ENCODE measurements at places on chromosomes 5 and 9.

DNA sequence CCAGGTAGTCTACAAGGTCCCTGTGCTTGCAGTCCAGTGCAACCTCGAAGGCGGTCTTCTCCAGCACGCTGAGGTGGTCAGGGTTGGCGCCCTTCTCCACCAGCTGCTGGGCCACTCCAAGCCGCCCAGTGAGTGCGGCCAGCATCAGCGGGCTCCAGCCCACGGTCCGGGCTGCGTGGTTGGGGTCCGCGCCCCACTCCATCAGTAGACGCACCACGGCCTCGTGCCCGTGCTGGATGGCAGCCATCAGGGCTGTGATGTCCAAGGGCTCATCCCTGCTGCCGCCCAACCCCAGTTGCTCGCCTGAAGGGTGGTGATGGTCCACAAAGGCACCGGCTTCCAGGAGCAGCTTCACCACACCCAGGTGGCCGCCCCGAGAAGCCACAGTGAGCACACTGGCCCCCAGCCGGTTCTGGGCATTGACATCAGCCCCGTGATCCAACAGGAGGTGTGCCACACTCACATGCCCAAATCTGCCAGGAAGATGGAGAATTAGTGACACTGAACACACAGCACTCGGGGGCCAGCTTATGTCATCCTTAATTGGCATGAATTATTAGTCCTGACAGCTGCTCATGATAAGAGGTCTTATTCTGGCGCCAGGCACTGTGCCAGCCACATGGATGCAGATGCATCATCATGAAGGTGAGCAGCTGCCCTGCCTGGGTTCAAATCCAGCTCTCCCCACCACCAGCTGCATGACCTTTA is 6.1 kb downstream of the ANKS6 start:
- DNase-seq = no peak

- no peak for DNase-seq
Observed at GRCh38 chr5:147733075-147733474, 49.5 kb downstream of the JAKMIP2 start.

DNA sequence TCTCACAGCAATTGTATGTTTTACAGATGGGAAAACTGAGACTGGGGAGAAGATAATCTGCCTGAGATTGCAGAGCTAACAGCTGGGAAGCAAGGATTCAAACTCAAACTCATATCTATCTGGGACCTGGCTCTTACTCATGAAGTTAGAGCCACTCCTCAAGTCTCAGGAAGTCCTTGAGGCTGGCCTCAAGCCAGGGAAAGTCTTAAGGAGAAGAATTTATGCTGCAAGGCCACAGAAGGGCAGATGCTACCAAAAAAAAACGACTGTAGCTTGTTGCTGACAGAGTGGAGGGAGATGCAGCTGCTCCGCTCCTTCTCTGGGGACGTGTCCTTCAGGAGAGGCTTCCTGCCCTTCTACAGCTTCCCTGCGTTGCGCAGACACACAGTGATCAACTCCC is 39.8 kb downstream of the BARHL1 start:
- DNase-seq = no peak

DNA sequence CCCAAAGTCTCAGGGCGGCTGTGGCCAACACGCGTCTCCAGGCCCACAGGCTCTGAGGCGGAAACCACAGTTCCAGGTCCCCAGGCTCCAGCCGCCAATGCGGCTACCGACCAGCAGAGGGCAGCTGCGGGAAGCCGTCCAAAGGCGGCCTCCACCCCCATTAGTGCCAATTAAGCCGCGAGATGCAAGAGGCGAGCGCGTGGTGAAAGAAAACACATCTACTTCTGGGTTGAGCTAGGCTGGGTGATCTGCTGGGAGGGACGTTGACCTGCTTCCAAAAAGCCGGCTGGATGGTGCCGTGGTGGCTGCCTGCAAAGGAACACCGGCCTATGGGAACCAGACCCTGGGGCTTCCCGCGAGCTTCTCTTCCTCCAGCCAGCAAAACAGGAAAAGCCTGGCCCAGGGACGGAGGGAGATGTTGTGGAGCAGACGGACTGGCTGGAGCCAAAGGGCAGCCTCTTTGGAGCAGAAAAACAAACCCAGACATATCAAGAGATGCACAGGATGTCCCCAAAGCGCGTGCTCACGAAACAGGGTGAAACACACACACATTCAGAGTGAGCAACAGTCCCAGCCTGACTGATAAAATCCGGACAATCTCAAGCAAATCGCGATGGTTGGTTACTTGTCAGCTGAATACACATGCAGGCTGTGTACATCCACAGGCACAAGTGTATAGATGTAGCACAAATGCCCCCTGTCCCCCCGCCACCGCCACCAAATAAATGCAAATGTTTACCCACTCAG is 187.1 kb upstream of the BRINP1 start:
- DNase-seq = no peak

DNA sequence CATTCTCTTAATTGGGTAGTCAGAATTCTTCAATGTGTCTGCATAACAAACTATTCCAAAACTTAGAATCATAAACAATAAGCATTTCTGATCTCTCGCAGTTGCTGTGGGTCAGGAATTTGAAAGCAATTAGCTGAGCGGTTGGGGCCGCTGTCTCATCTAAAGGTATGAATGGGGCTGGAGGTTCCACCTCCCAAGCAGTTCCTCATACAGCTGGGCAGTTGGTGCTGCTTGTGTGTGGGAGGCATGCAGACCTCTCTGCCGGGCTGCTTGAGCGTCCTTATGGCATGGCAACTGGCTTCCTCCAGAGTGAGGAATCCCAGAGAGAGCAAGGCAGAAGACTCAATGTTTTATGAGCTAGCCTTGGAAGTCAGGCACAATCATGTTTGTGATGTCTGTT is 30.2 kb upstream of the SEMA4D start:
- DNase-seq = no peak

- DNase-seq = no peak
Observed at GRCh38 chr5:36301858-36302603, at the start of gene RANBP3L. Gene RANBP3L, minus strand, starts transcription at chr5:36301902. Its CDS starts 486 bp downstream, at chr5:36301416.

DNA sequence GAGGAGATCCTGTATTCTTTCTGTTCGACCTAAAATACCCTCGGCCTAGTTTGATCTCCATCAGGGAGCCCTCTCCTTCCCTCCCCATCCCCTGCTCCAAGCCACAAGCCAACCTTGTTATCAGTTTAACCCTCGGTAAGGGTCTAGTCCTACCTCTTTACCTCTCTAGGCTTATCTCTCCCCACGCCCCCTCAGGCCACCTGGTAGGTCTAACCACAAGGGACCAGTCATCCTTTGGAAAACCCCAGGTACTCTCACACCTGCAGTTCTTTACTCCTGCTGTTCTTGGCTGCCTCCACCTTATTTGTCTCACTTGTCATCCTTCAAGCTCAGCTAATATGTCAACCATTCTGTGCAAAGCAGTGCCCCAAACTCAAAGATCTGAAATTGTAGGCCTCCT is 78.7 kb downstream of the RAD23B start:
- DNase-seq = no peak

DNA sequence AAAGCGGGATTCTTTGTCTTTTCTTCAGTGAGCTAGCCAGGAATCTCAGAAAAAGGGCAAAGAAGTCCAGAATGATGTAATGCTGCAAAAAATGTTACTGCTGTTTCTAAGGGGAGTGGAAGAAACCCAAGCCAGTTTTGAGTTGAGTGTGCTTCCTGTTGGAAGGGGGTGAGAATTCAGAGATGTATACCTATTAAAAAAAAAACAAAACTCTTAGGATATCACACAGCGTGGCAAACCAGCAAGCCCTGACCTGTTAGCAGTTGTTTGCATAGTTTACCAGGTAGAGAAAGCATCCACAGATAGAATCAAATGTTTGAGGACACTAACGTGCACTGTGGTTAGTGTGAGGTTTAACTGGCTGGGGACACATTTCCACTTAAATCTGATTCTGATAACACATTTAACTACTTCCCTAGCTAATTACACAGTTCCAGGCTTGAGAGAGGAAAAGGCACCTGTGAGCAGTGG is 11.4 kb downstream of the BASP1 start:
- no peak for DNase-seq

DNA sequence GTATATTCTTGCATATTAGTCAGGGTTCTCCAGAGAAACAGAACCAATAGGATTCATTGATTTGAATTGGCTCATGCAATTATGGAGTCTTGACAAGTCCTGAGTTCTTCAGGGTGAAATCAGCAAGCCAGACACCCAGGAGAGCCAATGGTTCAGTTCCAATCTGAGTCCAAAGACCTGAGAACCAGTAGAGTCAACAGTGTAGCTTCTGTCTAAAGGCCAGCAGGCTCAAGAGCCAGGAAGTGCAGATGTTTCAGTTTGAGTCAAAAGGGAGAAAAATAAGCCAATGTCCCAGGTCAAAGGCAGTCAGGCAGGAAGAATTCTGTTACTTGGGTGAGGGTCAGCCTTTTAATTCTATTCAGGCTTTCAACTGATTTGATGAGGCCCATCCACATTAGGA is 37.8 kb upstream of the ANKRD34B start:
- no peak for DNase-seq

DNA sequence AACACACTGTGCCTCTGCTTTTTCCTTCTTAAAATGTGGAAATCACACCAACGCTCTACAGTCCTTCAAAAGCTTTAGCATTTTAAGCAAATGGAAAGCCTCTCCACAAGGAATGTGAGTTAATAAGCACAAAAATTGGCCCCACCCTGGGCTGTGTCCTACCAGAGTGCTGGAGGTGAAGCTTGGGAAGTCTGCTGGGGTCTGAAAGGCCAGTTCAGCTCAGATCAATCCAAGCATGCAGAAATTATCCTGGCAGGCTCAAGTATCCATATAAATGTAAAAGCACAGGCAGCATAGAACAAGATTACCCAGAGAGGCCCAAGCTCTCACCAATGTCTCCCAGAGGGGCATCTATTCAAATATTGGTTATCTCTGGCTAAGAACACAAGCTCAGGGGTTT is 98.5 kb downstream of the ESM1 start:
- no peak for DNase-seq

DNA sequence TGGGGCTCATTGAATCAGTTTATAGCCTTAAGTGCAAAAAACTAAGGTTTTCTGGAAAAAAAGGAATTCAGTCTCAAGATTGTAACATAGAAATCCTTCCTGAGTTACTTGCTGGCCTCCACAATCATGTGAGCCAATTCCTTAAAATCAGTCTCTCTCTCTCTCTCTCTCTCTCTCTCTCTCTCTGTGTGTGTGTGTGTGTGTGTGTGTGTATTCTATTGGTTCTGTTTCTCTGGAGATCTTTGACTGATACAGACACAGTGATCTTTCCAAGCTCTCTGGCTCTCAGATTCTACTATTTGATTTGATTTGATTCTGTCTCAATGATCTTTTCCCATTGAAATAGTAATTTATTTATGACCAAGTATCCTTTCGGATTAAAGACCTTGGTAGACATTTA is 74.6 kb downstream of the CFAP95 start:
- no peak for DNase-seq

GRCh38 chr5:10427978-10428377 is 13.7 kb upstream of the ROPN1L start:
- DNase-seq = no peak

- no peak for DNase-seq
Observed at GRCh38 chr5:115524199-115524847, 20.3 kb downstream of the FEM1C start.

DNA sequence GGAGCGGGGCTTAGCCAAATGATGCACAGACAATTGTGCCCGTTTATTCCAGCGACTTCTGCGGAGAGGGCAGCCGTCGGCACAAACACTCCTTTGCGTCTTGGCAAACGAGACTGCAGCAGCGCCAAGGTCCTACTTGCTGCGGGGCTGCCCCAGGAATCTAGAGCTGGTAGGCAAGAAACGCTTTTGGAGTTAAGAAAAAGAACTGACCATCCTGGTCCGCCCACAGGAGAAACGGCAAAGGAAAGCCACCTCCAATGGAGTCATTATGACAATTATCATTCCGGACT is 2.3 kb downstream of the RXFP3 start:
- DNase-seq = no peak

DNA sequence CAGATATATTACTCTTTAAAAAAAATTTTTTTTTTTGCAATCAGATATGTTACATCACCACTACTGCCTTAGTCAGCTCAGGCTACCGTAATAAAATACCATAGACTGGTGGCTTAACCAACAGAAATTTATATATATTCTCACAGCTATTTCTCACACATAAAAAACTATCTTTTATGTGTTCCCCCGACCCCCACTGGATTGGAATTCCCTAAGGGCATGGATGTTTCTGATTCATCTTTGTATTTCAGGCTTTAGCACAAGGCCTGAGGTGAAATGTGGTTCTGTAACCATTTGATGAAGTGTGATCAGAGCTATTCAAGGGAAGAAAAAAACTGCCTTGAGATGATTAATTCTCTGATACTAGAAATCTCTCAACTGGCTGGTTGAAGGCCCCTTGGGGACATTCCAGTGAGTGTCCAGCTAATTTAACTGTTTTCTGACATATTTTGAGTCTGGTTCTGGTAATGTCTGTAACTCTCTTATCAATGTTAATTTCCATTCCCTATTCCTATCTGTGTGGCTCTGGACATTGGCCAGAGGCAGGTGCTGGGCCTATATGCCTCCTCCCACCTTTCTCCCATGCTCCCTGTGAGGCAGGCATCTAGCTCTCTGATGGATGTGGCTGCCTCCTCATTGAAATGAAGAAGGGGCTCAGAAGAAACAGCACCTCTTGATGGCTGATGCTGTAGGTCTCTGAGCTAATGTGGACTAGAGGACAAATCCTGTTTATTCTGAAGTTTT is 2.5 kb downstream of the CD14 start:
- no peak for DNase-seq

DNA sequence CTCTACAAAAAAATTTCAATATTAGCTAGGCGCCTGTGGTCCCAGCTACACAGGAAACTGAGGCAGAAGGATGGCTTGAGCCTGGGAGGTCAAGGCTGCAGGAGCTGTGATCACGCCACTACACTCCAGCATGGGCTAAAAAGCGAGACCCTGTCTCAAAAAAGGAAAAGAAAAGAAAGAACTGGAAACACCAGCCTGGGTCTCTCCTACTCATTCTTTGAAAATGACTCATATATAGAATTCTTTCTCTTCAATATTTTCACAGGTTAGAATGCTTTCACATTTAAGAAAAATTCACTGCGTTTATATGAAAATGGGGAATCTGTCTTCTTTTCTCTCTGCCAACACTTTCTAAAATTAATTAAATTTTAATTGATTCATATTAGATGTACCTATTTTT is 115.6 kb downstream of the TRPM6 start:
- no peak for DNase-seq

DNA sequence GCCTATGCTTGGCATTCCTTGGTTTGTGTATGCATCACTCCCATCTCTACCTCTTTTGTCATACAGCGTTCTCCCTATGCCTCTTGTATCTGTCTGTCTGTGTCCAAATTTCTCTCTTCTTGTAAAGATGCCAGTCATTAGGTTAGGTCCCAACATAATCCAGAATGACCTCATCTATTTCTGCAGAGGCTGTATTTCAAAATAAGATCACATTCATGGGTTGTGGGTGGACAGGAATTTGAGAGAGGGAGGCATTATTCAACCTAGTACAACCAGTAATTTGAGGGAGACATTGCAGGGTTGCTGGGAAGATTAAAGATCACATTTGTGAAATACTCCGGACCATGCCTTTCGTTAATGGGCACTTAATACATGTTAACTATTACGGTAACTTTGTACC is 155.0 kb downstream of the MAN2A1 start:
- no peak for DNase-seq

- DNase-seq = no peak
Observed at GRCh38 chr5:140076788-140077187, 33.7 kb upstream of the NRG2 start.

Measured in activated CD4-positive, CD25-positive, alpha-beta regulatory T cell (primary cell).